MV-4-11 (cell line): ENCODE measurements at places on chromosomes 4 and X.

DNA sequence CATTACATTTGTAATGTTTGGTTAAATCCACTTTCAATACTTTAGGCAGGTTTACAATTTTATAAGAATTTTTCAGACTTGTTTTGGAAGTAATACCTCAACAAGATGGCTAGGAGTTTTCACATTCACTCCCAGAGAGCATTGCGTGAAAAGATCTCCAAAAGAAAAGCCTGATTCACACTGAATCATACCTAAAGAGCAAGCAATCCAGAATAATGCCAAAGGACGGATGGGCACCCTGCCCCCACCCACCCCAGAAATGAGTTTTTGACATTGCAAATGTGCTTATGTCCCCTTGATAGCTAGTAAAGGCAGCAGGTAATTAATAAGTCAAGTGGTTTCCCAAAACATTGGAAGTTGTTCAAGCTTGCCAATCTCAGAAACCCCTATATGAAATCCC is 557.7 kb upstream of the TENM3 start:
- DNase-seq = no peak

DNA sequence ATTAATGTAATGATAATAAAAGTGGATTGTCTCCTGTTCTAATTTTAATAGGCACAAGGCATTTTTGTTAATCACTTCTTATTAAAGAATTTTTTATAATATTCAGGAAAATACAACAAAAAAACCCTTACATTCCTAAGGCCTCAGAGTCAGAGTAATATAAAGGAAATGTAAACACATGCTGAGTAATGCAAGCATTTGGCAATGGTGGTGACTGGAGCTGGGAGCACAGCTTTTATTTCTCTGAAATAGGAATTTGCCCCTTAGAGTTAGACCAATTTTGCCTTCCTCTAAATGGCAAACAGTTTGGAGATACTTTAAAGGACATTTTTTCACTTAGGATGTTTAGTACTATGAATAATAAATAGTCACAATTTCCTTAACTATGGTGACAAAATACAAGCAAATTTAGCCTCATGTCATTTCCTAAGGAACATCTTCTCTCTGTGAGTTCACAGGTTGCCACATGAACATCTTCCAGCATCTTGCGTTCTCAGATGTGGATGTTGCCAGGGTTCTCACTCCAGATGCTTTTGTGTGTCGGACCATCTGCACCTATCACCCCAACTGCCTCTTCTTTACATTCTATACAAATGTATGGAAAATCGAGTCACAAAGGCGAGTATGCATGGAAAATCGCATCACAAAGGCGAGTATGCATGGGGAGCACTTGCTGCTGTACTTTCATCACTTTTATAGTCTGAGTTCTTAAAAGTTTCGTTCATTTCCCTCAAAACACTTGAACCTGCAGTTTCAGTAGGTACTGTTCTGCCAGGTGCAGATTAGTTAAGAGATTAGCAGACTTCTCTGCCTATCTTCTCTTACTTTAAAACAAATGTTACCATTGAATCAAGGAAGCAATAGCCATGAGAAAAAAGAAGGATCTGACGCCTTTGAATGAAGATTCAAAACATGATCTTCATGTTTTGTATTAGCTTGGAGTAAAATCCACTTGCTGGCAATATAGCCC is 15.9 kb upstream of the F11 start:
- DNase-seq = no peak

GRCh38 chrX:13826770-13827169 is 9.9 kb upstream of the GPM6B start:
- DNase-seq = no peak

DNA sequence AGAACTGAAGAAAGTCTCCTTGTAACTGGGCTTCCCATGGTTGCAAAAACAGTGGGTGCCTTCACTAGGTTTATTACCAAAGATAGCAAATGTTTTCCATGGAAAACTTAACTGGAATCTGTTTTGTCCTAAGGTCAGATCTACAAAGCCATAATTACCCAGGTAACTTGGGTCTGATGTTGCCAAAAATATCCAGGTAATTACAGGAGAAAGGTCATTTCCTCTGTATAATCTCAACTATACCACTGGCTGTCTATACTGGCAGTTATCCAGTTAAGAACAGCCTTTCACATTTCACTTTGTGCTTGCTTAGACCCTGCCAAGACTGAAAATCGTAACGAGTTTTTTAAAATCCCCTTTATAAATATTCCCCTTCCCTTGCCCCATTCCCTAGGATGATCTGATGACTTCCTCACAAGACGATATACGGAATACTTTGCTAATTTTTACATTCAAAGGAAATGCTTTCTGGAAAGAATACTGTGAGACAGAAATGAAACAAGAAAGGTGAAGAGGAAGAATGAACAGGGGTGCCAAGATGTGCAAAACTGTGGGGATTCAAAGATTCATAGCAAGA is 105.5 kb downstream of the MAML3 start:
- DNase-seq = no peak

- no peak for DNase-seq
These were observed 7.3 kb upstream of the CSF2RA start for GRCh38 chrX:1261285-1261684.

DNA sequence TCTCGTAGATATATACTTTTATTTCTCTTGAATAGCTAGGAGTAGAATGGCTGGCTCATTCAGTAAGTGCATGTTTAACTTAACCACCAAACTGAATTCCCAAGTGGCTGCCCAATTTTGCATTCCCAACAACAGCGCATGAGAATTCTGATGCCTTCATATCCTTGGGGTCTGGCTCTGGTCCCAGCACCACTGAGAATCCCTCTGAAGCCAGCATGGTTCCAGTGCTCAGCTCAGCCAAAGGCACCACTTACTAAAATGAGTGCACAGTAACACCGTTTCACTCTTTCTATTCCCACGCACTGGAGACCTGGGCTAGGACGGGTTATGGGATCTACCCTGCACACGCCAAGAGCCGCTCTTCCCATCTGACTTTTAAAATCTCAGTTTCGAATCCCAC is 60.4 kb downstream of the CASP3 start:
- DNase-seq = no peak

GRCh38 chrX:65690057-65690855 is 22.8 kb downstream of the MSN start:
- peak; percentile 45 for DNase-seq

DNA sequence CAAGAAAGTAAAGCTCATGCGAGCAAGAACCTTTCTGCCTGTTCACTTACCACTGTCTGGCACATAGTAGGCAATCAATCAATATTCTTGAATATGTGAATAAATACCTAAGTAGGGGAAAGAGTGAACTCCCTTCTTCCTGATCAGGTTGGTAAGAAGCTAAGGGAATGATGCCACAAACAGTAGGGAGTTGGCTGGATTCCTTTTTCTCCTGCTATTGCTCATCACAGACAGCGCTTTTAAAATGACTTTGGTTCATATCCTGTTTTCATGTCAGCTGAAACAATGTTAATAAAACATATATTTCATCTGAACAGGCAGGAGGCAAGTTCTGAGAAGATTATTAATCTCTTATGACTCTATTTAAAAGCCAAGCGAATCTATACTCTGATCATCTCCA is 99.2 kb downstream of the NSUN7 start:
- no peak for DNase-seq

DNA sequence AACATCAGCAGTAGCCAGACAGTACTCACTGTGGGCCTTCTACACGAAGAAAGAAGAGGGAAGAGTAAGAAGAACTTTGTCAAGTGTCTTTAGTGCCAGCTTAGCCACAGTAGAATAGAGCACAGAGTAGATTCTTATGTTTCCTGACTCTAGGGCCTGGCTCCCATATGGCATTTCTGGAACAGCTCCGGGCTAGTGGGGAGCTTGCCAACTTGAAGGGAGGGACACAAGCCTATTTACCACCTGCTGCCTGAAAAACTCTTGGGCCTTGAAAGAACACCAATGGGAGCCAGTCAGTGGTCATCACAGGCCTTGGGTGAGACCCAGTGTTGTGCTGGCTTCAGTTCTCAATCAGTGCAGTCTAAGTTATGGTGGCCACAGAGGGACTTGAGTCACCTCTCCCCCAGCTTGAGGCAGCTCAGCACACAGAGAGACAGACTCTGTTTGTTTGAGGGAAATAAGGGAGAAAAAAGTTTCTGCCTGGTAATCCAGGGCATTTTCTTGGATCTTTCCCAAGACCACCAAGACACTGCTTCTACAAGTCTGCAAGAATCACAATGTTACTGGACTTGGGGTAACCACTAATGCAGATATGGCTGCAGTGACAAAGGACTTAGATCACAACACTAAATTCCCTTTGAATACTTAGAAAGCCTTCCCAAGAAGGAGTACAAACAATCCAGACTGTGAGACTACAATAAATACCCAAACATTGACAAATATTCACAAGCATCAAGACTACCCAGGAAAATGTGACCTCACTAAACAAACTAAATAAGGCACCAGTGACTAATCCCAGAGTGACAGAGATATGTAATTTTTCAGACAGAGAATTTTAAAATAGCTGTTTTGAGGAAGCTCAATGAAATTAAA is 261.0 kb upstream of the NDST3 start:
- DNase-seq = peak; percentile 18

GRCh38 chr4:124641715-124642381 is 70.7 kb downstream of the ANKRD50 start:
- DNase-seq = peak; percentile 88

DNA sequence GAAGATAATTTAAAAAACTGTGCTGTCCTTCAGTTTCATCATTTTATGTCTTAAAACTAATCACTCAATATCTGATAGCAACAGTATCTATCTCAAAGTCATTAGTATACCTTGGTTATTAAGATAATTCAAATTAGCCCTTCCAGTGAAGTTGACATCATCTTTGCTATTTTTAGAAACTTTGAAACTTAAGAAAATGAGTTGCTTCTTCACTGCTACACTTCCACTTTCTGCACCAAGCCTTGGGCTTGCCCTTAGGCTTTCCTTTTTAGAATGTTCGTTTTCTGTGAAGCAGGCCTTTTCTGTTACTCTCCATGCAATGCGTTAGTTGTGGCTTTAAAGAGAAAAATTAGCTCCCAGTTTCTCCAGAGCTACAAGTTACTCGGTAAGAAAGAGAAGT is 4.4 kb upstream of the VAMP7 start:
- peak; percentile 64 for DNase-seq

- DNase-seq = no peak
These were observed 444.2 kb downstream of the IDS start for GRCh38 chrX:149060921-149061320.
